ENCODE measurements at places on chromosomes 16 and 17.

DNA sequence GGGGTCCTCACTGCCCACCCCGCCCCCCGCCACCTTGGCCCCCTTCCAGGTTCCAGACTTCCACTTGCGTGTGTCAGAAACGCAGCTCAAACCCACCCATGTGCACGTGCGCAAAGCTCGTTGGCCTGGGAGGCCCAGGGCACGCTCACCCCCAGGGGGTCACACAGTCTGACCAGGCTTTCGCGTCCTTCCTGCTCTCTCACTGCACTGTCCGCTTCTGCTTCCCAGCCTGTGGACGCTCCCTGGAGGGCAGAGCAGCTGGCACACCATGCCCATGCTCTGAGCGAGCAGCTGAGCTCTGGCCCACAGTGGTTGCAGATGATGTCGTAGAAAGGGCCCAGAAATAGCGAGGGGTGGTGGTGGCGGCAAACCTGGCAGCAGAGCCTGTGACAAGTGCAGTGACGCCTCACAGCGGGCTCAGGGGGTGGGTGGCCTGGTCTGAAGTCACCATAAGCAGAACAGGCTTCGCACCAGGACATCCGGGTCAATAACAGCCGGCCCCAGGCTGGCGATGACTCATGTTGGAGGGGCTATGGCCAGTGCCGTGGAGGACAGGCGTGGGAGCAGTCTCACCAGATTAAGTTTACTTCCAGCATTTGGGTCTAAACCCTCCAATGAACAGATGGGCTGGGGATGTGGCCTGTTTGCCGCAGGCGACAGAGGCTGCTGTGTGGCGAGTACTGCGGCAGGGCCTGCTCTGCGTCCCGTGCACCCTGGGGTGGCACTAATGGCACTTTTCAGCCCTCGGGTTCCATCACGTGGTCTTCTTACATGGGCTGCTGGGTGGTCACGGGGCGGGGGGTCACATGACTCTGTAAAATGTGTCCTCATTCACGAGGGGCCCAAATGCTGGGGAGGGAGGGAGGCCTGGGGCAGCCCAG, 49.0 kb downstream of the NT5M start:
- DNase-seq = no peak

- no peak for DNase-seq
These were observed 36.2 kb downstream of the CTCF start for GRCh38 chr16:67598527-67598926.

DNA sequence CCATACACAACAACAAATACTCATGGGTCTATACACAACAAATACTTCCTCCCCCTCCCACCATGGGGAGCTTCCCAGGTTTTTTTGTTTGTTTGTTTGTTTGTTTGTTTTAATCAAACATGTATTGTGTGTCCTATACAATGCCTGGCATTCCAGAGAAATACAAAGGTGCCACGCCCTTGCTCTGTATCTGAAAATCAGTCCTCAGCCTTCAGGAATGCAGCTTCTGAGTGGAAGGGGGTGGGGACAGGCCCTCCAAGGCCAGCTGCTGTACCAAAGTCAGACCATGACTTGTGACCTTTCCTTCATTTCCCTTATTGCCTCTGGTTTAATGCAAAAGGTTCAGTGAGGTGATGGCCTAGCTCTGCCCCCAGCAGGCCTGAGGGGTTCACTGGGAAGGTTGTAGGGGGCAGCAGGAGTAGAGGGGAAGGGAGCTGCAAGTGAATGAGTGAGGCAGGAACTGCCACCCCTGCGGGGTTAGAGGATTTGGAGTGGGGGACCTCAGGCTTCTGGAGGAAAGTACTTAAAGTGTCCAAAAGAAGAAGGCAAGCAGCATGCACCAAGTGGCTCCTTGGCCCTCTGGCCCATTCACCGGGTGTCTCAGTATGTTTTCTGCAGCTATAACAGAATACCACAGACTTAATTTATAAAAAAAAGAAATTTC, 105.2 kb downstream of the CLEC16A start:
- DNase-seq = no peak

DNA sequence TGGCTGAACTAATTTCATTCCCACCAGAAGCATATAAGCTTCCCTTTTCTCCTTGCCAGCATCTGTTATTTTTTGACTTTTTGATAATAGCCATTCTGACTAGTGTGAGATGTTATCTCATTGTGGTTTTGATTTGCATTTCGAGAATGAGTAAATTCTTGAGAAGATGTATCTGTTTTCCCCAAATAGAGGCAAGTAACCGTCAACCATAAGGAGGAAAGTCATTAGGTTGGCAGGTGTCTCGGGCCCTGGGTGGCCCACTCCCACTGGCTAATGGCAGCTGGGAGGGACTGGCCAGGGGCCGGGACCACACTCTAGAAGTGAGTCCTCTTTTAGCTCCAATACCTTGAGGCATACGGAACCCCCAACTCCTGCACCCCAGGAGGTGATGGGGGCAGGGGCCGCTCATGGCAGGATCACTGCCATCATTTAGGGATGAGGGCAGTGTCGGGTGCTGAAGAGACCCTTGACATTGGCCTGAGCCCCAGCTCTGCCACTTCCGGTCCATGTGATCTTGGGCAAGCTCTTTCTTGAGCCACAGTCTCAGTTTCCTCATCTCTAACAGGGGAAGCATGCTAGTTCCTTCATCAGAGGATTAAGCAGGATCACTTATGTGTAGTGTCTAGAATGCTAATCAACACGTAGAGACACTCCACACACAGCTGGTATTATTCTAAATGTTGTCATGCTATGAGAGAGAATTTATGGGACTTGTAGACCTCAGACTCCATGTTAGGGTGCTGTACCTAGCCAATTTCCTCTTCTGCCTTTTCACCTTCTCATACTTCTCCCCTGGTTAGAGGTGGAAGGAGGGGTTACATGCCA, 44.3 kb downstream of the RGS9 start:
- no peak for DNase-seq

DNA sequence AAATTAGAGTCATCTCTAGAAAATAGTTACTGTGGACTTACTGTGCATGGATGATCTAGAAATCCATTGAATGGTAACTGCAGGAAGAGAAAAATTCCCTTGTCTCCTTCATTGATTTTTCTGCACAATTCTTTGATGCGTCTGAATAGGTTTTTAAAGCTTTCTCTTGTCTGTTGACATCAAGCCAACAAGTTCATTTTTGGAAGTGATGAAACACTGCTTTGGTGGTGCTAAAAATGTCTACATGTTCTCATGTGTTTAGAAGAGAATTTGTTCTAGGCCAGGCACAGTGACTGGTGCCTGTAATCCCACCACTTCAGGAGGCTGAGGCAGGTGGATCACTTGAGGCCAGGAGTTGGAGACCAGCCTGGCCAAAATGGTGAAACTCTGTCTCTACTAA, 57.1 kb upstream of the AXIN2 start:
- DNase-seq = no peak

- DNase-seq = peak; percentile 27
These were observed 4.0 kb downstream of the BECN1 start for GRCh38 chr17:42819939-42820535.

- DNase-seq = no peak
These were observed 1113.3 kb downstream of the CDH8 start for GRCh38 chr16:60922920-60923319.

DNA sequence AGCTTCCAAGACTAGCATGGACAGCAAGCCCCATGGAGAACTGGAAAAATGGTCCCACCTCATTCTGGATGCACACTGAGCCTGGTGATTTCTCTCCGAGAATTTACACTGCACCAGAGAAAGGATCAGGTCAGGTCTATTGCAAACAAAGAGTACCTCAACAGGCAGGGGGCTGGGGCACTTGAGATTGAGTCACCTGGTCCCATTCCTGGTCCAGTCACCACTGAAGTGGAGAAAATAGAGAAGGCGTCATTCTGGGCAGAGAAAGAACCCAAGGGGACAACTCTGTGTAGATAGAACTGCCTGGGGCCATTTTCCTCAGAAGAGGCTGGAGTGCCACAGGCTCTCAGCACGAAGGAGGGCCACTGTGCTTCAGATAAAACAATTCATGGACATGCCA, 38.4 kb downstream of the CENPV start:
- no peak for DNase-seq

- DNase-seq = no peak
These were observed 19.4 kb downstream of the PSME3IP1 start for GRCh38 chr16:57166451-57166850.

DNA sequence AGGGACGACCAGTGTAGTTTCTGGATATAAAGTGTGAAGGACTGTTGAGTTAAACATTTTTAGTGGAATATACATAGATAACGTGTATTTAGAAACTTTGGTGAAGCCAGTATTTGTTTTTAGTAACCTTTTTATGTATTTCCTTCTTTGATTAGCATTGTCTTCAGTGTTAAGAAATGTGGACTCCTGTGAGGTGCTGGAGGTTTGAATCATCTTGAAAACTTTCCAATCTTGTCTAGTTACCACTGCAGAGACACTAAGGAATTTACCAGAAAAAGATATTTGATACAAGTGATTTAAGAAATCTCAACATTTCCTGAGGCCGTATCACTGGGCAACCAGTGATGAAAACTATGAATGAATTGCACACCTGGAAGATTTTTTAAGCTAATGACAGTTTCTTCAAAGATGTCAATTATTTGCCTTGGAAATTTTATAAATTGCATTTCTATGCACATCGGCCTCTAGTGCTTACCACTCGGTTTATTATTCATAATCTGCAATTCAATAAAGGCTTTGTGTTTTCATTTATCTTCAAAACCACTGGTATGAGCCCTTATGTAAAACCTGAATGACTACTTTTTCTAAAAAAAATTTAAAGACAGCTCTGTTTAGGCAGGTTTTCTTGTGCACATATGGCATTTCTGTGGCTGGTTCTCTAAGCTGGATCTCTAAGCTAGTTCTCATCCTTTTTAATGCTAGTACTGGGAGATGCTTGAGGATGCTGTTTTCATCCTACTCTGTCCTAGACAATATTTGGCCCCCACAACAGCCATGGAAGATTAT, 31.4 kb upstream of the ADCY7 start:
- no peak for DNase-seq

GRCh38 chr16:71840052-71840451, 5.7 kb upstream of the ATXN1L start:
- no peak for DNase-seq

DNA sequence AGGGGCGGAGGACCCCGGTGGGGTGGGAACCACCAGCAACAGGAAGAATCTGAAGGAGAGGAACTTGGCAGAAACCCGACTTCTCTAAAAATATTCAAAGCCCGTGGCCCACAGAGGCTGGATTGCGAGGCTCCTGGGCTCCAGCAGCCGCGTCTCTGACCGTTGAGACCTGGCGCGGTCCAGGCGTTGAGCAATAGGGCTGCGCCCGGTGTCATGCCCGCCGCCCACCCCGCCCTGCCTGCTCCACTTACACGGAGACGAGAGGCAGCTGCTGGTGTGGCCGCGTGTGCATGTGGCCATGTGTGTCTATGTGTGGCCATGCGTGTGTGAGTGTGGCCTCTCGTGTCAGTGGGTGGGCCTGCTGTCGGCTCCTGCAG, 83.6 kb downstream of the IRF8 start:
- DNase-seq = no peak

GRCh38 chr16:11526655-11527350, 59.9 kb downstream of the LITAF start:
- no peak for DNase-seq

GRCh38 chr17:14098246-14098645, 28.9 kb downstream of the COX10 start:
- no peak for DNase-seq

DNA sequence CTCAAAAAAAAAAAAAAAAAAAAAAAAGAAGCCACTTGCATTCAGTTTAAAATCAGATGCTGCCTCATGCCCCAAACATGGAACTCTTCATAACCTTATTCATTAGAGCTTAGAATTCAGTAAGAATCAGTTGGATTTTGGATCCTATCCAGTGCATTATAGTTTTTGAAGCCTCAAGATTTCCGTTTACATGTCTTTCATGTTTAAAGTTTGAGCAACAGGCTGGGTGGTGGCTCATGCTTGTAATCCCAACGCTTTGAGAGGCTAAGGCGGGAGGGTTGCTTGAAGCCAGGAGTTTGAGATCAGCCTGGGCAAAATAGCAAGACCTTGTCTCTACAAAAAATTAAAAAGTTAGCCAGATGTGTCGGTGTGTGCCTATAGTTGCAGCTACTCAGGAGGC, 55.0 kb downstream of the SNTB2 start:
- DNase-seq = no peak

GRCh38 chr17:39073353-39073752, 78.1 kb downstream of the PLXDC1 start:
- no peak for DNase-seq

GRCh38 chr17:48244121-48244711, 136.7 kb downstream of the SNX11 start:
- DNase-seq = no peak

- DNase-seq = no peak
These were observed 86.4 kb downstream of the FOXL1 start for GRCh38 chr16:86664522-86665318.

GRCh38 chr17:10171581-10171981, 26.8 kb downstream of the GAS7 start:
- DNase-seq = no peak

GRCh38 chr17:15371376-15372130, 30.2 kb upstream of the TEKT3 start:
- no peak for DNase-seq

GRCh38 chr16:969508-970385, 1.0 kb downstream of the LMF1 start:
- DNase-seq = no peak

DNA sequence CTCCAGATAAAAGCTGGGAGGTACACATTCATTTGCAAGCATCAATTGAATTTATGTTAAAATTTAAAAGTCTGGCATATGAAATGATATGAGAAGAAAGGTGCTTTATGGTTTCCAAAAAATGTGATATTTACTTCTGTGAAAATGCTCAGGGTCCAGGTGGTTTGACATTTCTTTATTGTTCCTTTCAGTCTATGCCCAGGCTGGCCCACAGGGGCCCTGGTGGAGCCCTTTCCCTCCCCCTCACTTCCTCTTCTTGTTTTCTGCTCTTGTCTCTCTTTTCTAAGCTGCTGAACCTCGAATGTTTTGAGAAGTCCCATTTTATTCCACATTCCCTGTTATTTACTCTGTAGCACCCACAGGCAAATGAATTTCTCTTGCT, 127.8 kb downstream of the HS3ST3B1 start:
- DNase-seq = no peak

GRCh38 chr17:7039832-7040231, 4.0 kb downstream of the SLC16A13 start:
- DNase-seq = no peak

GRCh38 chr17:7114875-7115614, 423 bp upstream of the ASGR2 start:
- DNase-seq = no peak

DNA sequence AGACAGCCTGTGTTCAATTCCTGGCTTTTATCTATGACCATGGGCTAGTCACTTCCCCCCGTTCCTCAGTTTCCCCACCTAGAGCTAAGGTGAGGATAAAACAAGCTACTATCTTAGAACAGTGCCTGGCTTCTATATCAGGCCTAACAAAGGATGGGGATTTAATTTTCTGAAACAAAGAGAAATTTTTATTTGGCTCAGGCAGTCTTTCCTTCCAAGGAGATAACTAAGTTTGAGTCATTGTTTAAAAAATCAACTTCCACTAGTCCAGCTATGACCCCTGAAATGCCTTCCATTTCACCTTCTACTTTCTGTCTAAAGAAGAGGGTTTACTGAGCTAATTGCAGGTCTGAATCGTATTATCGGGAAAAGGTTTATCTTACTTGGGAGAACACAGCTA, 99.0 kb downstream of the CMIP start:
- no peak for DNase-seq

GRCh38 chr17:41818024-41818423, 5.2 kb downstream of the FKBP10 start:
- DNase-seq = no peak
